ENCODE measurements at places on chromosomes 6 and 20. TPM values are rescaled to one million over a fixed set of nuclear protein-coding genes. Genes with fewer than 3 reads are reported as not detected.

DNA sequence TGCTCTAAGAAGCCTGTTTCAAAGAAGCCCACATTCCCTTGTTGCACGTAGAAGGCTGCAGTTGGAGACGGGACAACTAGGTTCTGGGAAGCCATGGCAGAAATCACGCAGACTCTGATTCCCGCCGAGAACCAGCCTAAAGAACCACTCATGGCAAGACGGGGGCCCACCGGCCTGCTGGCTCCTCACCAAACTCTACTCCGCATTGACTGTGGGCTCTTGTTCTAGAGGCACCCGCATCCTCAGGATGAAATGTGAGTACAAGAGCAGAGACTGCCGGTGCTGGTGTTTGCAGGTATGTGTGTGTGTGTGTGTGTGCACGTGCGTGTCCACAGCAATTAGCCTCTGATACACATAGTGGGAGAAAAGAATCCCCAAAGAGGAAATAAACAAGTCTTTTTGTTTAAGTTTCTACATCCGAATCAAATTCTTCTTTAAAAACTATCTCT, 42.3 kb upstream of the NR2E1 start:
- DNase-seq, result no peak

DNA sequence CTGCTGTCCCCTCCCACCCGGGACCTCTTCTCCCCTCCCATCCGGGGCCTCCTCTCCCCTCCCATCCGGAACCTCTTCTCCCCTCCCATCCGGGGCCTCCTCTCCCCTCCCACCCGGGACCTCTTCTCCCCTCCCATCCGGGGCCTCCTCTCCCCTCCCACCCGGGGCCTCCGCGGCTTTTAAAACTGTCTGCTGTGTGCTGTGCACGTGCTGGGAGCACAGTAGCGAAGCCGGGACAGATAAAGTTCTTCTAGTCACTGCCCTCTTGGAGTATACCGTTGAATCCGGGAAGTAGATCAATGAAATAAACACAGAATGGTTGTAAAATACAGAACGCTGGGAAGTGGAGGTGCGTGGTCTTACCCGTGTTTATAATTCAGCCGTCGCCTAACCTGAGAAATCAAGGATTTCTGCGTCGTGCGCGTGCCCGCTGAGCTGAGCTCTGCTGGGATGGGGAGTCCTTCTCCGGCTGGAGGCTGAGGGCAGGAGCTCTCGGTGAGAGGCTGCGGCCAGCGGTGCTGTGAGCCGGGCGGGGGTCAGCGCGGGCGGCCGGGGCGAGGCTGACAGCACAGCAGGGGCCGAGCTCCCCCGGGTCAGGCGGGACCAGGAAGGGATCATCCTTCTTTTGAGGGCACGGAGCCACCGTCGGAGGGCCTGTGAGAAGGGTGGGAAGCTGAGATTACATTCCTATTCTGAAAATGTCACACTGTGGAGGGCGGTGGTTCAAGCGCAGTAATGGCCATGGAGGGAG, 19.6 kb upstream of the KIF25 start:
- DNase-seq, result no peak

DNA sequence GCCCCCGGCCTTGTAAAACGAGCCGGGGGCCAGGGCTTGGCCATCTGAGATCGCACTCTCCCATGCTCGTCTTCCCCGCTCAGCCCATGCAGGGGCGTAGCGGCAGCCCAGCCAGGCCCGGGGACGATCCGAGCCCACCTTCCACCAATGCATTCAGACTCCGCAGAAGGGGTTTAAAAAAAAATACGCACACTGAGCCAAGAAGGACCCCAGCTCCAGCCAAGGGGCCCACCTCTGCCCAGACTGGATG, 320 bp downstream of the GSTA4 start:
- DNase-seq, result peak; percentile 52

DNA sequence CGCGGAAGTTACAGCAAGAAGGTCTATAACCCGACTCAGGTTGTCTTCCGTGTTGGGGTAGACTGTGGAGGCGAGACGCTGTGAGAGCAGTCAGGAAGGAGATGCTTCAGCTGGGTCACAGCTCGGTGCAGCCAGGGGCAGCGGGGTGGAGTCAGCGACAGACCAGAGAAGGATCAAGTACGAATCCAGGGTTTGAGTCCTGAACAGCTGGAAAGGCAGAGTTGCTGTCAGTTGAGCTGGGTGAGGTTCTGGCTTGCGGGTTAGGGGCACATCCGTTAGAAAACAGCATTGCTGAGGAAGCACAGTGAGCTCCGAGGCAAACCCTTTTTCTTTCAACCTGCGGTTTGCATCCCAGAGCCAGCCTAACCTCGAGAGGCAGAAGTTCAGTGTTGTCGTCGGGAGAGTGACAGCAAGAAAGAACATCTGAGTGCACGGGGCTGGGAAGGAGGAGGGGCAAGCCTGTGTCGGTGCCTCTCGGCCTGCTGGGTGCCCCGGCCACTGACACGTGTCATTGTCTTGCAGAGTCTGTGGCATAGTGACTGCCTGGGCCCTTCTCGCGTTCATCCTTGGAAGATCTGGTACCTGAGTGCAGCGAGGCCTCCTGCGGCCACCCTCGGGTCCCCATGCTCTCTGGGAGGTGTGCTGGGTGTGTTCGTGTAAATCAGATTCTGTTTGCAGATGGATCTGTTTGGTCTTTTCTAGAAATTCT, 20.0 kb downstream of the PNLDC1 start:
- no peak for DNase-seq

DNA sequence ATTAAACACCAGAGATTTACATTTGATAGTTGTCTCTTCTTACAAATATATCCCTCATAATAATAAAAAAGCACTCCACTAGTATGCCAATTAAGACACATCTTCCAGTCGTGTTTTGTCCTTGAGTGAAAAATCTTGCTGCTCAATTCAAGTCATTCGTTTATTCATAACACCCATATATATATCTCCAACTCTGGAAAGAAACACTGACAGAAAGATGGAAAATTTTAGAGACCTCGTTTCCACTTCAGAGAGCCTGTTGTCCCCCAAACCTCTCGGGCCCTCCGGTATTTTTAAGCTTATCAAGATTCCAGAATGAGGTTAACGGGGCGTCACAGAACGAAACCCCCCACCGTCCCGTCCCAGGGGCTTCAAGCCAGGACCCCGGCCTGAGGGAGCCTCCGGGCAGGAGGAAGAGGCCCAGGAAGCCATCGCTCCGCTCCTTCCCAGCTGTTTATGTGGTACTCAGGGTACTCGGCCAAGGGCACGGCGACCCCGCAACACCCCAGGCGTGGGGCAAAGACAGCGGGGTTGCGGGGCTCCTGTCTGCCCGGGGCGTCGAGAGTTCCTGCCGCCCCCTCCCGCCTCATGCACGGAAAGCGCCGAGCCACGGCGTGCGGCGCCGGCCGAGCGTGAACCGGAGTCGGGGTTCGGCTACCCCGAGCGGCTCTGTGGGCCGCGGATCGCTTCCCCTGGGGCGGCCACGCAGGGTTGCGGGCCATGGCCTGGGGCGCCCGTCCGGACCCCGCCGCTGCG, 623 bp upstream of the SNX9 start:
- DNase-seq, result peak; percentile 38

DNA sequence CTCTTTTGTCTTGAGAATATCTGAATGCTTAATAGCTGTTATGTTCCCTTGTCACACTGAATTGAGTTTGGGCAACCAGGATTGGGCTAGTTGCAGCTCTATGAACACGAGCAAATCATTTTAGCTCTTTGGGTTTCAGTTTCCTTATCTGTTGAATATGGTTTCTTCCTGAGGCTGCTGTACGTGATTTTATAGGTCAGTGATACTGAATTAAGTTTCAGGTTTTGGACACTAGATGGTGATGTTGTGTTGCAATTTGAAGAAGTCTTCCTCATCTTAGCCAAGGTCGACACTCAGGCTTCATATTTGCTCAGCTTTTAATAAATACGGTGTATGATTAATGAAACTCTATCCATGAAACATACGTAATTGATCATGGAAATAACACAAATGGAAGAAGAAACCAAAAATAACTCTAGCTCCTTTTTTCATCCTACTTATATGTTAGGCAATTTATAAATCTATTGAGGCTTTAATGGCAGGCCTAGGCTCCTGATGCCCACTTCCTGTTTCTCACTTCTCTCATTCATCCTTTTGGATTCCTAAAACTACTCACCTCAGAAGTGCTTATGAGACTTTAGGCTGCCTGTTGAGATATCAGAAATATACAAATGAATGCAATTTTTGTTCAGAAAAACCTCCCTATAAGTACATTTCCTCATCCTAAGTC, 354.1 kb upstream of the MAP3K7 start:
- DNase-seq, result no peak

TGM2 gene
- 1.5 TPM for total RNA-seq

PCK1 gene
- 0.17 TPM for total RNA-seq

GRCh38 chr6:118319416-118319815, 228.7 kb upstream of the PLN start:
- DNase-seq, result no peak

TENT5A gene
- total RNA-seq, result 4.2 TPM

DNA sequence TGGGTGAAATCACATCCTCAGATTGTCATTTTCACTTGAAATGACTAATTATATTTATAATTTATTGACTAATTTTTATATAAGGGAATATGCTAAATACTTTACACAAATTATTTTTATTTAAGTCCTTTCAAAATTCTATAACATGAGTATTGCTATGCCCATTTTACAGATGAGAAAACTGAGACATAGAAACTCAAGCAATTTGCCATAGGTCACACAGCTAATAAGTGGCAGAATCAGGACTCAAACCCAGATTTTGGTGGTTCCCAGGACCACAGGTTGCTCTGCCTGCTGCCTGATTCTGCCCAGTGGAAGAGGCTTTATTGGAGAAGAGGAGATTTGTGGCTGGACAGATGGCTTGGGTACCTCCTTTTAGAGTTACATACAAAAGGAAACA, 4.9 kb downstream of the ALDH8A1 start:
- no peak for DNase-seq

OOEP gene
- 0.87 TPM for total RNA-seq

GRCh38 chr6:43770372-43771209, 580 bp downstream of the VEGFA start:
- peak; percentile 68 for DNase-seq

TAP2 gene
- 23.0 TPM for total RNA-seq

DNA sequence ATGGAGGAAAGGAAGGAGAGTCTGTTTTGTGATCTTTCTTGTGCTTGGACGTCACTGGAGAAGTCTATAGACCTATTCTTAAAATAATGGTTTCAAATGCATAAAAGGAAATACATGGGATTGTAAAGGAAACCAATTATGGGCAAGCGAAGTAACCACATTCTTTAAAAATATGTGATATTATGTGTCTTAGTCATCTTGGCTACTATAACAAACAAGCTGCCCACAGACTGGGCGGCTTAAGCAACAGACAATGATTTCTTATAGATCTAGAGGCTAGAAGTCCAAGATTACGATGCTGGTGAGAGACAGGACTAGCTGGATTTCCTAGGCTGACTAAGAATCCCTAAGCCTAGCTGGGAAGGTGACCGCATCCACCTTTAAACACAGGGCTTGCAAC, 49.4 kb upstream of the CD83 start:
- no peak for DNase-seq

- no peak for DNase-seq
Observed at GRCh38 chr6:161493576-161494118, 219.8 kb upstream of the AGPAT4 start.

NANP gene
- total RNA-seq, result 5.1 TPM

DNA sequence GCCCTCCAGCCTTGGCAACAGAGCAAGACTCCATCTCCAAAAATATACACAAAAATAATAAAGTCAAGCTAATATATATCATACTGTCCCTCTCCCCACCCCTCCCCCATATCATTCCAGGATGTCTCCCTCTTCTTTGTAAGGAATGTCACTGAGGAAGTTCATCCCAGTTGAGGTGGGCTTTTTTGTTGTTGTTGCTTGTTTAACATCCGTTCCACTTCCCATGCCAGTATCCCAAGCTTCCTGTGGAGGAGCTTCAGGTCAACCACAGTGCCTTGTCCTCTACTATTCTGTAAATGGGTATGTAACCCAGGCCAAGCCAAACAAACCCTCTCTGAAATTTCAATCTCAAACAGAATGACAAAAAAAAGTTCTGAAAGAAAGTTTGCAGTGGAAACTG, 19.0 kb upstream of the PTPN1 start:
- DNase-seq, result no peak

GRCh38 chr6:41353333-41353732, 17.9 kb downstream of the NCR2 start:
- no peak for DNase-seq

MLIP gene
- not detected for total RNA-seq

DNA sequence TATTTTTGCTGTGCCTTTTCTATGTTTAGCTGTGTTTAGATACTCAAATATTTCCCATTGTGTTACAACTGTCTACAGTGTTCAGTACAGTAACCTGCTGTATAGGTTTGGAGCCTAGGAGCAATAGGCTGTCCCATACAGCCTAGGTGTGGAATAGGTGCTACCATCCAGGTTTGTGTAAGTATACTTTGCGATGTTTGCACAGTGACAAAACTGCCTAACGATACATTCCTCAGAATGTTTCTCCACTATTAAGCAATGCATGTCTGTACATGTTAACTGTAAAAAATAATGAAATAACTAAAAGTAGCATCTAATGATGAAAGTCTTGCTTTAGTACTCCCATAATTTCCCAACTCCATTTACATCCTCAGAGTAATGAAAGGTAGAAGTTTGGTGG, 46.0 kb downstream of the SERAC1 start:
- DNase-seq, result no peak

SMIM8 gene
- total RNA-seq, result 11.2 TPM

- DNase-seq, result no peak
Observed at GRCh38 chr20:59004763-59005522, 2.1 kb downstream of the CTSZ start.

SLC22A1 gene
- total RNA-seq, result 1.2 TPM

GRCh38 chr20:37315021-37315451, 25.6 kb downstream of the MANBAL start:
- DNase-seq, result no peak

Measured in WTC11 (cell line).